ENCODE measurements at places on chromosomes 12 and 14. TPM values are rescaled to one million over a fixed set of nuclear protein-coding genes. Genes with fewer than 3 reads are reported as not detected.

The DNAH10 gene
- total RNA-seq = under 0.01 TPM

The TDP1 gene
- 39.2 TPM for total RNA-seq

The FAR2 gene
- 64.4 TPM for total RNA-seq

The NUP107 gene
- total RNA-seq = 70.7 TPM

The PLEKHG7 gene
- total RNA-seq = 0.07 TPM

The CMA1 gene
- total RNA-seq = not detected

The CISTR gene
- not detected for total RNA-seq

The G2E3 gene
- 14.0 TPM for total RNA-seq

The ACSS3 gene
- total RNA-seq = not detected

The IGF1 gene
- total RNA-seq = 0.20 TPM

The OLR1 gene
- total RNA-seq = not detected

The RERG gene
- total RNA-seq = not detected

The B4GALNT3 gene
- total RNA-seq = not detected

The NTN4 gene
- 122 TPM for total RNA-seq

The KRT74 gene
- not detected for total RNA-seq

The ZBTB39 gene
- total RNA-seq = 7.4 TPM

The WNT5B gene
- 0.14 TPM for total RNA-seq

The FSCB gene
- total RNA-seq = not detected

The TMCC3 gene
- total RNA-seq = 19.9 TPM

The FAM186B gene
- total RNA-seq = 0.13 TPM

The ARHGAP9 gene
- total RNA-seq = under 0.01 TPM

The GPR84 gene
- total RNA-seq = not detected

The ADAM21 gene
- total RNA-seq = 0.28 TPM

The BDKRB1 gene
- not detected for total RNA-seq

The GSC gene
- total RNA-seq = not detected

The EGLN3 gene
- 0.21 TPM for total RNA-seq

The GPR135 gene
- 0.66 TPM for total RNA-seq

The AQP5 gene
- 0.07 TPM for total RNA-seq

The ETFBKMT gene
- total RNA-seq = 2.7 TPM

The MANSC1 gene
- total RNA-seq = 10.8 TPM

The SLC11A2 gene
- total RNA-seq = 70.4 TPM

The DDN gene
- total RNA-seq = 0.26 TPM

The CARMIL3 gene
- total RNA-seq = 0.04 TPM

The VWF gene
- 535 TPM for total RNA-seq

The TUNAR gene
- not detected for total RNA-seq
